Left renal cortex interstitium (tissue), 4 donors: ENCODE measurements at places on chromosomes 12 and 14. TPM values are rescaled to one million over a fixed set of nuclear protein-coding genes. Genes with fewer than 3 reads are reported as not detected.

- no peak for DNase-seq
Observed at GRCh38 chr12:127711108-127711507, 555.9 kb upstream of the TMEM132C start.

The FOXG1 gene
- polyA plus RNA-seq: 0.06 TPM

The RGS6 gene
- polyA plus RNA-seq: 1.9 TPM

GRCh38 chr14:50233951-50234250, 2.5 kb upstream of the SOS2 start:
- DNase-seq: no peak

DNA sequence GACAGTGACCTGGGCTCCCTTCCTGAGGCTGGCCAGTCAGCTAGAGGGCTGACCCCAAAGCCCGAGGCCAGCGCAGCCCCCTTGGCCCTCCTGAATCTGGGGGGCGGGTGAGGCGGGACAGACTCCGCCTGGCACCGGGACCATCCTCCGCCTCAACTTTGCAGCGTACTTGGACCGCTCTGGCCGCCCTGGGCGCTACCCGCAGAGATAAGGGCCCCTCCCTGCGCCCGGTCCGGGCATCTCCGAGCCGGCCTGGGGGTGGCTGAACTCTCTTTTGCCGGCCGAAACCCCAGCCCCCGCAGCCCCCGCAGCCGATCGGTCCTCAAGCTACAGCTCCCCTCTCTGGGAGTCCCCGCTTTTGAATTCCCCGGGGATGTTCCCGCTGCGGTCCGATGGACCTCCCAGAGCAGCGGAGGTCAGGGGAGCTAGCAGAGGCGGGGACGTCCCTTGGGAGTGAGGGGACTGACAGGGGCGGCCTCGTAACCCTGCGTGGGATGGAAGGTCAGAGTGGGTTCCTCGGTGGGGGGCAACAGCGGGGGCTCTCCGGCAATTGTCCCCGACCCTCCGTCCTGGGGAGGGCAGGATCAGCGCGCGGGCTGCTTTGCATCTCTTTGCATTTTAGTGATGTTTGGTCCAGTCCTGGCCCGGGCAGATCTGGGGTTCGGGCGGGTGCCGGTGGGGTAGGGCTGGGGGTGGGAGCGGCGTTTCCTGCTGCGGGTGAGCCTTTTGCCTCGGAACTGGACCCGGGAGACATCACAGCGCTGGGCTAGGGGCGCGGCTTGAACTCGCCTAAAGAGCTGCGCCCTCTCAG, at the start of gene CRIP1:
Gene CRIP1 (plus strand): TSS at position 724 of the 811 bp plus-strand sequence. CDS start 374 bp downstream, outside the sequence.
- DNase-seq: no peak

The GIT2 gene
- polyA plus RNA-seq: 55.1 TPM

- no peak for DNase-seq
Observed at GRCh38 chr14:73402579-73402978, 55.8 kb downstream of the NUMB start.

The OR6J1 gene
- 0.42 TPM for polyA plus RNA-seq

The NINJ2 gene
- 0.76 TPM for polyA plus RNA-seq

DNA sequence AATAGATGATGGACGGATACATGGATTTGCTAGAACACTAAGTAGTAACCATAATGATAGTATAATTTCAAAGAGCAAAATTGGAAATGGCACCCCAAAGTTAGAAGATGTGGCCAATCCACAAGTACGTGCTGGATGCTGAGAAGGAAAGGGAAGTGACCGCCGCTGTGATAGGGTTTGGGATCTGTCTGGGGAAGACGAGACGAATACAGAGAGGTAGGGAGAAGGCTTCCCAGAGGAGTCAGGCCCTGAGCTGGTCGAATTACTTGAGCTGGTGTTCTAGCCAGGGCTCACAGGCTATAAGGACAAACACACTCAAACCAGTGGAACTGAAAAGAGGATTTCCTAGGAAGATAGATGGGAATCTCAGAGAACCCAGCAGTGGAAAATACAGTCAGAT, 9.4 kb upstream of the ACVR1B start:
- DNase-seq: no peak

DNA sequence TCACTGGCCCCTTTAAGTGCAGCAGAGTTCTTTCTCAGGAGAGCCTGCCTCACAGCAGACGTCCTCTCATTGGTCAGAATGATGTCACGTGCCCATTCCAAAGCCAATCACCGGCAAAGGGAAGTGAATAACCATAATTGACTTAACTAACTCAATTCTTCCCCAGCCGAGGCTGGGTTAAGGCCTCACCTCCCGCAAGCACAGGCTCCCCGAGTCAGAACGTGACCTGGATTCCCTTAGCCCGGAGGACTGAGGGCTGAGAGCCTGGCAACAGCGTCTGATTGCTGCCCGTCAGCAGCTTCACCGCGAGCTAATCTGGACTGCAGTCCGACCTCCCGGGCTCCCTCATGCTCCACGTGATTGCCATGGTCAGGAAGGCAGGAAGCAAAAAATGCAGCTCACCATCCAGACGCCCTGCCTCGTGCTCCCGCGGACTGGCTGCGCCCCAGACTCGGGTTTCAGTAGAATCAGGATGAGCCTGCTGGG, 92.1 kb upstream of the FZD10 start:
- DNase-seq: peak; percentile 51

GRCh38 chr14:101446387-101446969, 114.8 kb upstream of the DIO3 start:
- no peak for DNase-seq

- DNase-seq: no peak
Observed at GRCh38 chr12:52689936-52690335, 9.7 kb upstream of the KRT1 start.

The PLBD1 gene
- 48.4 TPM for polyA plus RNA-seq

DNA sequence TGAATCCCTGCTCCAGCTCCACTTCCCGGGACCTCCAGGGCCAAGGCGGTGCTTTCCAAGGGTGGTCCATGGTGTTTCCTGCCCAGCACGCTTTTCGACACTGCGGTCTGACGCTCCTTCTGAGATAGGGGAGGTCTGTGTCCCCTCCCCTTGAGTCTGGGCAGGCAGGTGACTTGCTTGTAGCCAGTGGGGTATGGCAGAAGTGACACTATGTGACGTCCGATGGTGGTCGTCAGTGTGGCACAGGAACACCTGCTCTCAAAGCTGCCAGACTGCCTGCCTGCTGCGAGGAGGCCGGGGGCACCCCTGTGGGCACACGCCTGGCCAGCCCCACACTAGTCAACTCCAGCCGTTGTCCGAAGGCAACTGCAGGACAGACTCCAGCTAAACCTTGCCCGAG, 16.0 kb upstream of the TRAF3 start:
- no peak for DNase-seq

GRCh38 chr12:88306471-88307069, 164.5 kb downstream of the TMTC3 start:
- DNase-seq: no peak

GRCh38 chr12:49541911-49542505, 3.2 kb downstream of the KCNH3 start:
- no peak for DNase-seq

The LRRC9 gene
- 2.3 TPM for polyA plus RNA-seq

- DNase-seq: no peak
Observed at GRCh38 chr12:70883855-70884254, 36.7 kb downstream of the PTPRR start.

The NTS gene
- polyA plus RNA-seq: 4.8 TPM

The MUCL1 gene
- polyA plus RNA-seq: not detected

The GPRC5D gene
- 0.30 TPM for polyA plus RNA-seq

DNA sequence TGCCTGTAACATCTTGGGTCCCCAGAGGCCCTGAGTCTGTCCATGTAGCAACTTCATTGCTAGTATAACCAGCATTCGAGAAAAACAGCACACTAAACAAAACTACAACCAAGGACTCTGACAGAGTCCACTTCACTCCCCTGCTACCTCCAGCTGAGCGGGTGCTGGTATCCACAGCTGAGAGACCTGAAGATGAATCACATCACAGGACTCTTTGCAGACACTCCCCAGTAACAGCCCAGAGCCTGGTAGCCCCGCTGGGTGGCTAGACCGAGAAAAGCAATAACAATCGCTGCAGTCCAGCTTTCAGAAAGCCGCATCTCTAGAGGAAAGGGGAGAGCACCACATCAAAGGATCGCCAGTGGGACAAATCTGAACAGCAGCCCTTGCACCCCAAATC, 9.0 kb upstream of the IQSEC3 start:
- no peak for DNase-seq

DNA sequence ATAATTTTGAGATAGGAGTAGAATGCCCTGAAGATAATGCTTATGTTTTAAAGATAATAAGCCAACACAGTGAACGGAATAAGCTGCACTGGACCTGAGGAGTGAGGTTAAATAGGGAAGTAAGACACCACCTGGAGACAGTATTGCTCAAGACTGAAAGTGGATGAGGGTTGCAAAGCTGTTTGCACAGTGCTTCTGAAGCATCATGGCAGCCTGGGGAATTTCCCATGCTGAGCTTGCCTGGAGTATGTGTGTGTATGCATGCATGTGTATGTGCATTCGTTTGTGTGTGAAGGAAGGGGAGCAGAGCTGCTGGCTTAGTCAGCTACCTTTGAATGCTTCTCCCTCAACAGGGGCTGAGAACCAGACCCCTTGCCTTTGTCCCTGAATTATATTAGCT, 35.8 kb downstream of the BHLHE41 start:
- no peak for DNase-seq

GRCh38 chr12:31813305-31813704, 84.5 kb upstream of the AMN1 start:
- DNase-seq: no peak

- DNase-seq: no peak
Observed at GRCh38 chr14:69688299-69688649, 76.9 kb downstream of the SUSD6 start.

DNA sequence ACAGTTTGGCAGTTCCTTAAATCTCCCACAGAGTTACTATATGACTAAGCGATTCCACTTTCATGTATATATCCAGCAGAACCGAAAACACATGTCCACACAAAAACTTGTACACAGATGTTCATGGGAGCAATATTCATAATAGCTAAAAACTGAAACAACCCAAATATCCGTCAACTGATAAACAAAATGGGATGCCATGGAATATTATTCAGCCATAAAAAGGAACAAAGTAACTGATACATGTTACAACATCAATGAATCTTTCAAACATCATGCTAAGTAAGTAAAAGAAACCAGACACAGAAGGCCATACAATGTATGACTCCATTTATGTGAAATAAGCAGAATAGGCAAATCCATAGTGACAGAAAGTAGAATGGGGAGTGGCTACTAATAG, 80.2 kb upstream of the GPHB5 start:
- DNase-seq: no peak

The RNASE3 gene
- not detected for polyA plus RNA-seq

GRCh38 chr12:80632835-80633234, 74.6 kb upstream of the MYF6 start:
- DNase-seq: no peak

- no peak for DNase-seq
Observed at GRCh38 chr12:111444314-111444924, 38.7 kb downstream of the SH2B3 start.

DNA sequence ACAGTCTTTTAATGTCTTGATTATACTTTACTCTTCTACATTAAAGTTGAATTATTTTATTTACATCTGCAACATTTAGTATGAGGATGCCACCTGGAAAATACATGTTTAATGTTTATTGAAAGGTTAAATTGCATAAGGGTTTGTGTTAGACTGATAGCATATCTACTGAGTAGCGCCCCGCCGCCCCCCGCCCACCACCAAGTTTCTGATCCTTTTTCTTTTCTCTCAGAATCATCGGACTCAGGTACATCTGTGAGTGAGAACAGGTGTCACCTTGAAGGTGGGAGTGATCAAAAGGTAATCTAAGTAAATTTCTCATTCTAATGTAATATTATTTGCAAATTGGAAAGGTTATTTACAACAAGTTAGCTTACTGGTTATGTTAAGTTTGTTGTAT, 16.2 kb downstream of the MDM2 start:
- no peak for DNase-seq

The PRB2 gene
- polyA plus RNA-seq: not detected

The OTOGL gene
- polyA plus RNA-seq: 0.92 TPM

GRCh38 chr12:19794116-19794515, 354.8 kb downstream of the AEBP2 start:
- DNase-seq: no peak

DNA sequence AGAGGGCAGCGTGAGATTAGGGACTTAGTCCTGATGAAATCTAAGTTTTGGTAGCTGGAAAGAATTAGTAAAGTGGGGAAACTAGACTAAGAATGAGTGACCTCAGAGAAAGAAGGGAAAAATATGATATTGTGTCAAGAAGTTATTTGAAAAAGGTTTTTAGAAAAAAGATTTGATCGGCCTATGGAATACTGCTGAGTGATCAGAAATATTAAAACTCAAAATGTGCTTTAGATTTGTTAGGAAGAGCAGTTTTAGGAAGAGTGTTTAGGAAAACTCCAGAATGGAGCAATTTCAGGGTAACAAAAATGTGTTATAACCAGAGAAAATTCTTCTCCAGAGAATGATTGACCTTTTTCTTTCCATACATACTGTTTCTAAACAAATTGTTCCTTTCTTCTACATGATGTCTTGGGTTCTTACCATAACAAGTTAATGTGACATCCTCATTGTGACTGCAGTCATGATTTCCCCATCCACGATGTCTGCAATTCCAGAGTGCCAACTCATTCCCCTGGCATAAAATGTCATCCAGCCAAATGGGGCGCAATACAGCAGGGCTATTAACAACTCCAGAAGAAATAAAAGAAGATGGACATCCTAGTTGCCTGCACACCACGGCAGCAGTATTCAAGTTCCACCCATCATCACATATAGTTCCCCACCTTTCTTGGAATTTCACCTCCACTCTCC, 11.8 kb downstream of the CD163L1 start:
- DNase-seq: no peak

The SLC6A15 gene
- polyA plus RNA-seq: 1.1 TPM

The MFAP5 gene
- polyA plus RNA-seq: 3.5 TPM

The SLC38A4 gene
- 21.7 TPM for polyA plus RNA-seq

DNA sequence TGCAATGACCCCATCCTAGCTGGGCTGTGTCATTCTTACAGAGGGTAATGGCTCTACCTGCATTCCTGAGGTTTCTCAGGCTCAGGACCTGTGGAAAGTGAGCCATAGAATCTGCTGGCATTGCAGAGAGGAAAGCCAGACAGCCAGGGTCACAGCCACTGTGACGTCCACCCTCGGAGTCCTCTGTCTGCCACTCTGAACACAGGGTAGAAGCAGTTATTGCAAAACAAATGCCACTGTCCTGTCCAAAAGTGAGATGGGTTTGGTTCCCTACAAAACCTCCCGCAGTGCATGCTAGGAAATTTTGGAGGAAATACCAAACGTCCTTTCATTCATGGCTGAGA, 37.8 kb downstream of the TNFAIP2 start:
- DNase-seq: no peak

DNA sequence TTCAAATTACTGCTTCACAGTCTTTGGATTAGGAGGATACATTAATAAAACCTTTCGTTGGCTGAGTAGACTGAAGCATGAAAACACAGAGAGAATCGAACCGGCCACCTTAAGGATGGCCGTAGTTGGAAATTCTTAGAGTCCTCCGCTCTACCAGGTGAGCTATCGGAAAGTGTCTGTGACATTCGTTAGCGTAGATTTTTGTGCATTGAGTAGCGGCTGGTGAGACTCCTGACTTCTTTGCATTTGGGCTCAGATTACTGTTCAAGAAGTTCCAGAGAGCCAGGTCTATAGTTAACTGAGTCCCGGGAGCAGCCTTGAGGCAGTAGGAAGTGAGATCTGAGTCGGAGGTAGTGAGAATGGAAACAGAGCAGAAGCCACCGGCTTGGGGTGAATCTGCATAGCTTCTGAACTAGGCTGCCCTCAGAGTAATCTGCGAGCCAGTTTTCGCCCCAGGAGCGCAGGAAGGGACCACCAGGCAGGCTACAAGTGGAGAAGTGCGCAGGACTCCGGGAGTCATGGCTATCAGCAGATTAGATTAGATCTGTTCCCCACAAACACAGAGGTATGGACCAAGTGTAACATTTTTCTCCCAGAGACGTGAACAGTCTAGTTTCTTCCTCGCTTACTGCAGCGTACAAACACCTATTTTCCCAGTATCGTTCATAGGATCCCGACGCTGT, 11.0 kb downstream of the OR6S1 start:
- DNase-seq: no peak

The AKAP3 gene
- 2.8 TPM for polyA plus RNA-seq
